ENCODE measurements at places on chromosomes 6 and 20.

DNA sequence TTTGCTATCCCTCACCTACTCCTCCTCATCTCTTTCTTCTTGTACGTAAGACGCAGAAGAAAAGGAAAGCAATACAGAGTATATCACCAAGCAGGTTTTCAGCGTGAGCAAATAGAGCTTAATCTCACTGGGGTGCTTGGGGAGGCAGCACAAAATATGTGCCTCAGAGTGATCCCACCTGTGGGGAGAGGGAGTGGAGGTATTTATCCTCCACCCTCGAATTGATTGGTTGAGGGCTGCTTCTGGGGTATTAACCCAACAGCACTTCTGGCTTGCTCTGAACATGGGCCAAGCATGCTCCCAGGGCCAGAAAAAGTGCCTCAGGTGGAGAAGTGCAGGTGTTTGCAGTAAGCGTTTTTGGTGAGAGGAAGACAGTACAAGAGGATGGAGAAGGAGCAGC lies 78.5 kb upstream of the EYA2 start:
- no peak for DNase-seq

DNA sequence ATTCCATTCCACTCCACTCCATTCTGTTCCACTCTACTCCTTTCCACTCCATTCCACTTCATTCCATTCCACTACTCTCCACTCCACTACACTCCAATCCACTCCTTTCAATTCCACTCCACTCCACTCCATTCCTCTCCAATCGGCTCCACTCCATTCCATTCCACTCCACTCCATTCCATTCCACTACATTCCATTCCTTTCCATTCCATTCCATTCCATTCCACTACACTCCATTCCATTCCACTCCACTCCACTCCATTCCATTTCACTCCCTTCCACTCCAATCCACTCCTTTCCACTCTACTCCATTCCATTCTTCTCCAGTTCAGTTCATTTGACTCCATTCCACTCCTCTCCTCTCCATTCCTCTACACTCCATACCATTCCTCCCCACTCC lies 26.2 kb upstream of the DEFB125 start:
- no peak for DNase-seq

- no peak for DNase-seq
Measured at GRCh38 chr6:112595841-112596240, 248.7 kb downstream of the RFPL4B start.

GRCh38 chr6:81984599-81984998 lies 232.1 kb upstream of the TENT5A start:
- DNase-seq, result no peak

DNA sequence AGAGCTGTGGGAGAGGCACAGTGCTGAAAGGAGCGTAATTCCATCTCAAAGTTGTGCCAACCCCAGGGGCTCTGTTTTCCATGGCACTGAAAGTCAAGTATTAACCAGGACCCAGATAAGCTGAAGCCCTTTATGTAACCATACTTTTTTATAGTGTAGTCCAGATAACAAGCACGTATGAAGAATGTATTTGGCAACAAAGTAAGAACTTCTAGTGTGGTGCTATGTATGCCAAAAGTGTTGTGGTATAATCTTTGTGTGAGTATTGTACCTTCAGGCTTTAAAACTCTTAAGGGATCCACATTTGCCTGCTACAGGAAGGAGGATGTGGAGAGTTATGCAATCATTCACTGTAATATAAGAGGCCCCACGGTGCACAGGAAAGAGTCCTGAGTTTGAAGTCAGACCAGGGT lies 129.4 kb downstream of the IBTK start:
- no peak for DNase-seq

DNA sequence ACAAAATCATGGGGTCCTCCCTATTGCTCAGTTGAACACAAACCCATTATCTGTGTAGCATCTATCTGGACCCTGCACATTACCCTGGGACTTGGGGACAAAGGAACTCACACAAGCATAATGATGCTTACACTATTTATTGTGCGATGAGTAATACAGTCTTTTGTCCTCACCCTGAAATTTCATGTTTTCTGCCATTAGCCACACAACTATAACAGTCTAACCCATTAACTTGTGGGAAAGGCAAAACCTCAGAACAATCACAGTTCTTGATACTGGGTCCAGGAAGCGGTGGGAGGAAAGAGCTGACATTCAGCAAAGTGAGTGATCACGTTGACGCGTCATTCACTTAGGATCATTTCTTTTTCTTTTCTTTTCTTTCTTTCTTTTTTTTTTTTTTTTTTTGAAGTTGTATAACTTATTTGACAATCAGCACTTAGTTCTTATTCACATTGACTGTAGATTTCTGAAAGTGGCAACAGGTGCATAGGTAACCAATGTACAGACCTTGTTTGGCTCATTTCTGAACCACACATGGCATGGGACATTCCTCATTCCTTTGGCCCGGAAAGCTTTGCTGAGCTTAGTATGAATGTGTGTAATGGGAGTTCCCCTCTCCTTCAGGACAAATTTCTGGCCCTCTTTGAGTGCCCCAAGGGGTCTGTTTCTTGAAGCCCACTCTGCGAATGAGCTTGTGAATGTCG lies 94.8 kb upstream of the CNKSR3 start:
- no peak for DNase-seq

DNA sequence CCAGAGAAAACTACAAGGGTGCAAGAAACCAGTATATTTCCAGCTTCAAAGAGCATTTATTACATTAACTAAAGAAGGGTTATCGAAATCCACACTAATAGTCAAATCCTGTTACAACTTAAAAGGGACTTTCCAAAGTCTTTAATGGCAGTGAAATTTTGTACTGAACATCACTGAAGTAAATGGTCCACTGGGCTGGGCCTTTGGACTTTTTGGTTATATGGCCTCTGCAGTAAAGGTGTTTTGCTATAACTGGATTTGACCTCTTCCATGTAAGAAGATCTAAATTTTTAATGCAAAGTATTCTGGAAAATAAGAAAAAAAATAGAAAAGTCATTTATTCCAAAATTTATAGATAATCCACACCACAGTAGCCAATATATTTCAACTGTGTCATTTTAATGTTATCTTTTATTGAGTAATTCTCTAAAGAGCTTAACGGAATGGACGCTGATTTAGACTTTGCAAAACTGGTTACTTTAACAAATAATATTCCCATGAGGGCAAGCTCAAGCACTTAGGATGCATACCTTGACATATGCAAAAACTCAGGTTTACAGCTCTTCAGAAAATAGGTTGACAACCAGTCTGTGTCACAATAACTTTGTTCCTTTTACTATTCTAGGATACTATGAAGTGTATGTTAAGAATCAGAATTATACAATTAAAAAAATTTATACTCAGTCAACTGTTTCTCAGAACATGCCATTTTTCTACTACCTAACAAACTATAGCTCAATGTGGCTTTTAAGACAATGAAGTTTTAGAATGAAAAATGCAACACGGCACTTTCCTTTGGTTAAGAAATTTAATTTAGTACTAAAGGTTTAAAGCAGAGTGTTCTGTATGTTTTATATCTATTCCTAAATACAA lies 7.0 kb downstream of the RBM39 start:
- DNase-seq, result no peak

- DNase-seq, result no peak
Measured at GRCh38 chr6:32457054-32457453, 17.4 kb downstream of the HLA-DRA start.

DNA sequence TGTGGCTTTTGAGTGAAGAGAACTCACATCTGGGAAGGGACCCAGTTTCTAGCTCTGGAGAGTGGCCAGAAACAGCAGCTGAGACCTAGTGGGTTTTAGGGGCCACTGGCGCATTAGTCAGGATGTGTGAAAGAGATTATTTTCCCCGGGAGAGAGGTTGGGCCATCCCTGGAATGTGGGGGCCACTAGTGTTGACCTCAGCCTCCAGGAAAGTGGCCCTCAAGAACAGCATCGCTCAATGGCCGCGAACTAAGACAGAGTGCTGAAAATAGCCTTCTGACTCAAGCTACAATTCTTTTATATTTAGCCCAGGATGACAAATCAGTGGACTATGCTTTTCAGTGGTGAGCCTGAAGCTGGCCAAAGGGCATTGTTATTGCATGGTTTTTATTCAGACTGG lies 210.4 kb upstream of the RNF24 start:
- no peak for DNase-seq

DNA sequence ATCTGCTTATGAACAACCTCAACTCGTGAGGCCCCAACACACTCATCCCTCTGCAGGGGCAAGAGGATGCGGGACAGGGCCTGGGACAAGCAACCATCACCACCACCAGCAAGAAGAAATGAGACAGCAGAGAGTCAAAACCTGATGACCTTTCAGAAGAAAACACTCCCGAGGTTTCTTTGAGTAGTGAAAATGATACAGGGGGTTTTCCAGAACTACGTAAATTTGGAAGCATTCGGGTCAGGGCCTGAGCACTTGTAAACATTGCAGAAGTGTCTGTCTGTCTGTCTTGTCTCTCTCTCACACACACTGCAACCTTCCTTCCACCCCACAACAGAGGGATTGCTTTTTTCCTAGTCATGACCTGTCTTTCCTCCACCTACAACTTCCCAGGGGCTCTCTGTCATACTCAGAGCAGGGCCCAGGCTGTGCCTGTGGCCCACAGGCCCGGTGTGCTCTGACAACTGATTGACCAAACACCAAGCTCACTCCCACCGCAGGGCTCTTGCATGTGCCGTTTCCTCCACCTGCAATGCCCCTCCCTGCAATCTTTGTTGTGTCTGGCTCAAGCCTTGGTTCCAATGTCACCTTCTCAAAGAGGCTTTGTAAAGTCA lies 90.9 kb downstream of the BMP7 start:
- no peak for DNase-seq
